ENCODE measurements at places on chromosomes 11 and 22. TPM values are rescaled to one million over a fixed set of nuclear protein-coding genes. Genes with fewer than 3 reads are reported as not detected.

Gene KCNC1
- not detected for polyA plus RNA-seq

Gene AMOTL1
- polyA plus RNA-seq, result 15.4 TPM

Gene TNNT3
- 7.1 TPM for polyA plus RNA-seq

Gene BIRC2
- polyA plus RNA-seq, result 11.1 TPM

Gene LRRC32
- 8.1 TPM for polyA plus RNA-seq

Gene OR8A1
- polyA plus RNA-seq, result not detected

Gene ZNF215
- 0.77 TPM for polyA plus RNA-seq

Gene CHRM1
- not detected for polyA plus RNA-seq

Gene ZBTB16
- polyA plus RNA-seq, result 9.6 TPM

Gene BACE1
- 4.9 TPM for polyA plus RNA-seq

Gene KIF18A
- 1.6 TPM for polyA plus RNA-seq

Gene TMPRSS5
- 0.49 TPM for polyA plus RNA-seq

Gene B3GAT1
- 0.10 TPM for polyA plus RNA-seq

Gene CDC45
- polyA plus RNA-seq, result 9.6 TPM
